ENCODE measurements at places on chromosomes 5 and 9.

DNA sequence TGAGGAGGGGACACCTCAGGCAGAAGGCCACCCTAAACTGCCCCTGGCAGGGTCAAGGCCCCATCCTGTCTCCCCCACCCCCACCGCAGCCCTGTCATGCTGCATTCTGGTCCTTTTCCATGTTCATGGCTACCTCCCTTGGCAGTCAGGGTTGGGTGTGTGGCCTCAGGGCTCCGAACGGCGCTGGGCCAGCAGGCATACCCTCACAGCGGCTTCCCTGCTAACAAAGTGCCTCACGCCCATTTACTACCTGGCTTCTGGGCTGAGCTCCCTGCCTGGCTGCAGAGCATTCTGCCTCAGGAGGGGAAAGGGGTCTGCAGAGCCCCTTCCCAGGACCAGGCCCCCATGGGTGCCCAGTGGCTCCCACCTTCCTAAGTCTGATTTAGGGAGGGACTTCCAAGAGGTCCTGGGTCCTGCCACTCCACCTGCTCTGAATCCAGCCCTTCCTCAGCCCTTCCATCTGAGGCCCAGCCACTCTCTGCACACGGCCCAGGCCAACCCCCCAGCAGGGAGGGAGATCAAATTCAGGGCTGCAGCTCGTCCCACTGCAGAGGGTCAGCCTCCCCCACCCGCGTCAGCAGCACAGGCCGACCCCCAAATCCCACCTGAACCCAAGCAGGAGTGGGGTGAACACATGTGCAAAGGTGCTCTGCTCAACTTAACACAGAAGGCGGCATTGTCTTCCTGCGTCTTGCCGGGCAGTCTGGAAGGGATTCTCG lies 115.9 kb upstream of the PHYKPL start:
- no peak for DNase-seq

GRCh38 chr9:128002959-128003358 lies 22.2 kb upstream of the EEIG1 start:
- no peak for DNase-seq

- DNase-seq = no peak
Measured at GRCh38 chr9:93380410-93381060, 71.0 kb upstream of the FAM120A start.

DNA sequence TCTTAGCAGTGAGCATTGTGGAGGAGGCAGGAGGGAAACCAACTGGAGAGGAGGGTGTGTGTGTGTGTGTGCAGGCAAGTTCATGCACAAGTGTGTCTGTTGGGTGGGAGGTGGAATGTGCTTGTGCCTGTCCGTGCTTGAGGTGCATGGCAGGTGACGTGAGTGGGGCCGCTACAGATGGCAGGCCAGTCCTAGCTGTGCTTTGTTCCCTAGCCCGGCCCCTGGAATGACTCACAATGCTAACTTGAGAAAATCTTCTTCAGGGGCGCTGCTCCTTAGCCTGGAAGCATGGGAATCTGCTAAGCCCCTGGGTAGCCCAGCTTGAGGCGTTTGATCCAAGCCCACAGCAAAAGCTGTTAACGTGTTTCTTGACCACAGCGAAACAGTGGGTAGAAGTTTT lies 25.0 kb upstream of the DMRT2 start:
- no peak for DNase-seq

DNA sequence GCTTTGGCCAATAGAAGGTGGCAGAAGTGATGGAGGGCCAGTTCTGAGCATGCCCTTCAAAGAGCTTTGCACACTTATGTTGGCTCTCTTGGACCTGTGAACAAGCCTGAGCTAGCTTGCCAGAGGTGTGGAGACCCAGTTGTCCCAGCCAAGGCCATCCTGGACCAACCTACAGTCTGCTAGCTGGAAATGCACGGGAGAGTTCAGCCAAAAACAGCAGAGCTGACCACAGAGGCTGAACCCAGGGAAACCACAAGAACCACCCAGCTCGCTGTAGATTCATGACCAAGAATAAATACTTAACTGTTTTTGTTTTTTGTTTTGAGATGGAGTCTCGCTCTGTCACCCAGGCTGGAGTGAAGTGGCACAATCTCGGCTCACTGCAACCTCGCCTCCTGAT lies 65.4 kb upstream of the HAND1 start:
- DNase-seq = no peak

DNA sequence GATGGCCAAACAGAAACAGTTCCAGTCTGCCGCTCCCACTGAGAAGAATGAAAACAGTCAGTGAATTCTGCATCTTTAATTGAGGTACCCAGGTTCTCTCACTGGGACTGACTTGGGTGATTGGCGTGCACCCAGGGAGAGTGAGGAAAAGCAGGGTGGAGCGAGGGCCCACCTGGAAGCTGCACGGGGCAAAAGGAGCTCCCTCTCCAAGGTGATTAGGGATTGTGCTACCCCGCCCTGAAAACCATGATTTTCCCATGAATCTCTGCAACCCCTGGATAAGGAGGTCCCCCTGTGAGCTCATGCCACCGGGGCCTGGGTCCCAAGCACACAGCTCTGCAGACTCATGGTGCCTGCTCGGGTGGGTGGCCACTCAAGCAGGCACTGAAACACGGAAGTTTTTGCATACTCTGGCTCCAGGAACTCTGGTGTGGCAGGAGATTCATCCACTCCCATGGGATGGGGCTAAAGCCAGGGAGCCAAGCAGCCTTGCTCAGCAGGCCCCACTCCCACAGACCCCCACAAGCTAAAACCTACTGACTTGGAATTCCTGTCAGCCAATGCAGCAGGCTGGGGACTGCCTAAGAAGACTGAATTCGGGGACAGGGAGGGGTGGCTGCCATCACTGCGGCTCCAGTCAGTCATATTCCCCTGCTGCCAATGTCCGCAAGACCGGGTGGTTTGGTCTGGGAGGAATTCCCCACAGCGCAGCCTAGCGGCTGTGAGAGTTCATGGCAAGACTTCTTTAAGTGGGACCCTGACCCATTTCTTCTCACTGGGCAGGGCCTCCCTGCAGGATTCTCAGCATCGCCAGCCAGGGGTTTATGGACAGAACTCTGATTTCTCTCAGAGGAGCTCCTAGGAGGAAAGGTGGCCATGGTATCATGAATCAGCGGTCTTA lies 652.2 kb upstream of the RGMB start:
- DNase-seq = no peak

DNA sequence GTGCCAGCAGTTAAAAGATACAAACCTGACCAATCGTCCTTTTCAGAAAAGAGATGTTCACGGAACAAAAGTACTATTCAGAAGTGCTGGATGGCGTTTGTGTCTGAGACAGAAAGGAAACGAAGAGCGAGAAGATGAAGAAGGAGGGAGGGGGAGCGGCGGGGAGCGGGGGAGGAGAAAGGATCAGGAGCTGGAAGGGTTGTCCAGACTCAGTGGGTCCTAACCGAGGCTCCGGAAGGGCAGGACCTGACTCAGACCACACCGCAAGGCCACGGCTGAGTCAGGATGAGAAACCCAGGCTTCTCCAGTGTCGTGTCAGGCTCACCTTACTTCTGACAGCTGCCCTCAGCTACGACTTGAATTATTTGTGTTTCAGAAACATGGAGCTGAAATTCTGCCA lies 46.2 kb downstream of the PAX5 start:
- peak; percentile 71 for DNase-seq

DNA sequence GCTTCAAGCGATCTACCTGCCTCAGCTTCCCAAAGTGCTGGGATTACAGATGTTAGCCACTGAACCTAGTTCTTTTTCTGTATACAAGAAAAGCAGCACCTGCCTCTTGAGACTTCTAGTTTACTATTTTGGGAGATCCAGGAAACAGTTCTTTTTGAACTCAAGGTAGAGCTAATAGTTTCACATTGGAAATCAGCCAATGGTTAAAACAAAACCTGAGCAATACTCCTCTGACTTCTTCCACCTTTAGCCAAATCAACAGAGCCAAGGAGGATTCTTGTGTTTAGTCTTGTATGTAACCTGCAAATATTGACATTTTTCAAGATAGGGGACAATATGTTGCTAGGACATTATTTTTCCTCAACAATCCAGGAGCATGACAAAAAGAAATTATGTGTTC lies 349.4 kb downstream of the SH3GL2 start:
- DNase-seq = no peak

GRCh38 chr9:126400571-126400970 lies 73.9 kb downstream of the MVB12B start:
- no peak for DNase-seq

GRCh38 chr5:41856644-41857491 lies 13.4 kb downstream of the OXCT1 start:
- DNase-seq = peak; percentile 59

DNA sequence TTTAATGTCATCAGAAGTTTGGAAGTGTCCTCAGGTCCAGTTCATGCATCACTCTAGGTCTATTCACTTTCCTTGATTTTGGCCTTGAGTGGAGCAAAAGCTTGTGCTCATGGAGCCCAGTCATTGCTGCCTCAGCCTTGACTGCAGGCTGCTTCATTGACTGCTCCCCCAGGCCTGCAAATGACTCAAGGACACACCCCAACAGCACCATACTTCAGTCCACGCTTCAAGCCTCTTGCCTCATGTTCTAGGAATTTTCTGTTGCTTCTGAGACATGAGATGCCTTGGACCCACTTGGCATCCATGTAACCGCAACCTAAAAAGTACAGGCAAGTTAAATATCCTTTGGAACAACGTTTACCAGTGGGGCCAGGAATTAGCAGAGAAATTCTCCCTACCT lies 193.7 kb downstream of the PIK3R1 start:
- no peak for DNase-seq
